ENCODE measurements at places on chromosomes 7 and 10.
A peak's percentile ranks its signal among the peaks of the same experiment; 100 is the strongest.

- DNase-seq: no peak
Measured at GRCh38 chr10:118689070-118689858, 65.5 kb downstream of the CACUL1 start.

- DNase-seq: peak; percentile 56
Measured at GRCh38 chr10:121597504-121598262, 561 bp downstream of the FGFR2 start.

DNA sequence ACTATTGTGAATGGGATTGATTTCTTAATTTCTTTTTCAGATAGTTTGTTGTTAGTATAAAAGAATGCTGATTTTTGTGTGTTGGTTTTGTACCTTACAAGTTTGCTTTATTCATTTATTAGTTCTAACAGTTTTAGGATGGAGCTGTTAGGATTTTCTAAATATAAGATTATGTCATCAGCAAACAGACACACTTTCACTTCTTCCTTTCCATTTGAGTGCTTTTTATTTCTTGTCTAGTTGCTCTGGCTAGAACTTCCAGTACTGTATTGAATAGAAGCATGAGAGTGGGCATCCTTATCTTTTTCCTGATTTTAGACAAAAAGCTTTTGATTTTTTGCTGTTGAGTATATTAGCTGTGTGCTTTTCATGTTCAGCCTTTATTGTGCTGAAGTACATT, 81.5 kb downstream of the DNAH11 start:
- no peak for DNase-seq

DNA sequence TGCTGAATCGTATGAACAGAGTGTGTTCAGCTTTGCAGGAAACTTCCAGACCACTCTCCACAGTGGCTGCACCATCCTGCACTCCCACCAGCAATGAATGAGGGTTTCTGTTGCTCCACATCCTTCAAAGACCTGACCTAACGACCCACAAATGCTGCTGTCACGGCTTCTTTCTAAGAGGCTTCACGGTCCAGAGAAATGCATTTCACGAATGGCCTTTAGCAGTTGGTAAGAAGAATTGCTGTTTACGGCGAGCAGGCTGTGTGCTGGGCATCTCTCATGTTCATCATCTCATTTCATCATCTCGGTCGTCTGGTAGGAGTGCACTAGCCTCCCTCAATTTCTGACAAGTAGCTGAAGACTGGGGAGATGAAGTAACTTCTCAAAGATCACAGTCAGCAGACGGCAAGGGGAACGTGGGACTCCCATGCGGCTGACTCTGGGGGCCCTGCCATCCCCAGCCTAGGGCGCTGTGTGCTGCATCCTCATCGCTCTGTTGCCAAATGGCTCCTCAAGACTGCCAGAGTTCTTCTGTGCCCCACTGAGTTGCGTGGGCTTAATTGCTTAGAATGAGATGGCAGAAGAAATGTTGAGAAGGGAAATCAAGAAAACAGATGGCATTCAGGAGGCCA, 72.9 kb downstream of the ADARB2 start:
- no peak for DNase-seq

GRCh38 chr10:96448558-96448957, 65.2 kb downstream of the TLL2 start:
- DNase-seq: no peak

DNA sequence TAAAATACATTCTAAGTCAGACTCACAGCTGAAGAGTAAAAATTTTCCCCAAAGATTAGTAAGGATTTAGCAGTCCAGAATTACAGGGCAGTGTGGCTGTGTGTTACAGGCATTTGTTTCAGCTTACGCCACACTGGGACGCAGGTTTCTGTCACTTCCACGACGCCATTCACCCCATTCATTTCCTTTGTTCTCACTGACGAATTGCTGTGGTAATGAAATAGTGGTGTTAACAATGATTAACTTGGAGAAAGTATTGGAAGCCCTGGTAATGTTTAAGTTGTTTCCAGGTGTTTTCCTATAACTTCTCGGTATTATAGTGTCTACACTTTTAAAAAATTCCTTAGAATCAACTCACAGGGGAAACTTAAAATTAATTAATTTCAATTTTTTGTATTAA, 370.9 kb downstream of the SH2D4B start:
- DNase-seq: no peak

GRCh38 chr7:102396710-102397019, 502 bp downstream of the PRKRIP1 start:
- no peak for DNase-seq

DNA sequence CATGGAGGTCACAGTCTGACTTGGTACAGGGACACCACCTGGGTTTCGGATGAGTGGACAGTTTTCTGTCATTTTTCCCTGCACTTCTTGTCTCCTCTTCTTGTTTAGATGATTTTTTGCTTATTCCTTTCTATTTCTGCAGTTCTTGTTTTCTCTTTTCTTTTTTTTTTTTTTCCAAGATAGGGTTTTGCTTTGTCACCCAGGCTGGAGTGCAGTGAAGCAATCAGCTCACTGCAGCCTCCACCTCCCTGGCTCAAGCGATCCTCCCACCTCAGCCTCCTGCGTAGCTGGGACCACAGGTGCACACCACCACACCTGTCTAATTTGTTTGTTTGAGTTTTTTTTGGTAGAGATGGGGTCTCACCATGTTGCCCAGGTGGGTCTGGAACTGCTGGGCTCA, 49.7 kb upstream of the RASGEF1A start:
- DNase-seq: no peak

DNA sequence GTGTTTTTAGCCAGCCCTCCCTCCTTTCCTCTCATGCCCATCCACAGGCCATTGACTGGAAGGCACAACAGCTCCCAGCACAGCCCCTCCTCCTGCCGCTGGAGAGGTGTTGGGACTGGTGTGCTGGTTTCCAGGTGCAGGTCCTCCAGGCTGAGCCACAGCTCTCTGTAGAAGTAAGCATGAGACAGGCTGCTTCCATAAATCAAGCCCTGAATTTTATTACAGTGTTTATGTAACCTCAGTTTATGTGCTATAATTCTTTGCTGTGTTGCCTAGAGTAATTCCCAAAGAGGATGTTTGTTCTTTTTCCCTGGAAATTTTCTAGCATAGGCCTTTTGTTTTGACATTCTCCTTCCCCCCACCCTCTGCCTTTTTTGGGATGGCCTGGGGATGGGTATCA, 445.8 kb downstream of the AUTS2 start:
- DNase-seq: peak; percentile 49

- DNase-seq: no peak
Measured at GRCh38 chr10:116909307-116909706, 60.0 kb downstream of the ENO4 start.

DNA sequence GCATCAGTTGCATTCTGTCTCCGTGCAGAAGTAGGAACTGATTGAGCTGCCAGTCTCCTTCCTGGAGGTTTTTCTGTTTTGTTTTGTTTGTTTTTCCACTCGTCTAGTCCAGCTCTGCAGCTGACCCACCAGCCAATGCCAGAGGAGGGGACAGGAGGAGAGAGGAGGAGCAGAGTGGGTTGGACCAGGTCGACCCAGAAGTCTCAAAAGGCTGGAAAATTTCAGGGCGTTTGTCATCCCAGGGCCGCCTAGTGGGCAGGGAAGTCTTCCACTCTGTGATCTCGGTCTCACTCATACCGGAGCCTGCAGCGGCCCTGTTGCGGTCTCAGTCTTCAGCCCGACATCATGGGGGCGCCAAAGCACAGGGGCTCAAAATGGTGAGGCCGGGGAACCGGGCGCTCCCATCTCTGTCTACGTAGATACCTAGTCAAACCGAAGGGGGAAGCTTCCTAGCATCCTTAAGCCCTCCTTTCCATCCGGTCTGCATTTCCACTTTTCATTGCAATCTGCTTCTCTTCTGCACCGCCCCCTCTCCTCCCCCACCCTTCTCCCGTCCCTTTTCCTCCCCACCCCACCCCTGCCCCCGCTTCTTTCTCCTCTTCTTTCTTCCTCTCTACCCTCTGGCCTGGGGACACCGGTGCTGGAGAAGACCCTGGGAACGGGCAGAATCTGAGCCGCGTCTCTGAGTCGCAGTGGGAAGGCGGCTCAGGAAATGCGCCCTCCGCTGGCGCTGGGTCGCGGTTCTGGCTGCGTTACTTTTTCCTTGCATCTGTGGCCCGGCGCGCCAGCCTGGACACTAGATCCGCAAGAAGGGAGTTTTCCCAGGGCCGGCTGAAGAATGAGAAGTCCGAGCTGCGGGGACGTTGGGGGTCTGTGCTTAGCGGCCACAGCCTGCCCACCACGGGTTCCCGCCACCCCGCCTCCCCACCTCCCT, 16.2 kb upstream of the PAX2 start:
- no peak for DNase-seq

DNA sequence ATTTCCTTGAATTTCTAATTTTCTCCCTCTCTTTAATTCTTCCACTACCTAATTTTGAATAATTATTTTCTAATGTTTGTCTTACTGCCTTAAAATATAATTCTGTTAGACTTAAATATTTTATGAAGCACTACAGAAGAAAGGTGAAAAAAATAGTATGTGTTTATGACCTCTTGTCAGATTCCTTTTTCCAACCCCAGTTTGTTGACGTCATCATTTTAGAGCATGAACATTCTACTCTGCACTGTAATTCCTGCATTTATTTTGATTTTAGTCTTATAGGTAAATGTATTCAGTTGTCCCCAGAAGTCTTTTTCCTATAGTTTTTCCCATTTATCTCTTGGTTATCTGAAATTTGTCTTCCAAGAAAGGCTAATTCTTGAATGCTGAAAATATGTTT, 468.1 kb downstream of the SORCS3 start:
- no peak for DNase-seq

- DNase-seq: no peak
Measured at GRCh38 chr7:91212582-91212981, 51.7 kb upstream of the FZD1 start.

DNA sequence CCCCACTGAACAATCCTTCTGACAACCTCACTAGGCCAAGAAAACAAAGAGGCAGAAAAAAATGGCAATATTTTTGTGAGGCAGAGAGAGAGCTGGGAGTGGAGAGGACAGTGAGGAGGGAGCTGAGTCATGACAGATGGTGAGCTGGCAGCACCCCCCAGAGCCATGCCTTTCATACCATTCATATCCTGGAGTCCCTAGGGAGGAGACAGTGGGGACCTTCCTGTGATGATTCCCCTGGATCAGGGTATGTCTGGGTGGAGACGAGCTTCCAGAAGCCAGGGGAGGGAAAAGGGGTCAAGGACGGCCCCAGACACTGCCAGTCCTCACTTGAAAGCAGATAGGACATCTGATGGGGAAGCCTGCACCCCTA, 160.5 kb downstream of the ADAM12 start:
- DNase-seq: no peak

- no peak for DNase-seq
Measured at GRCh38 chr7:87223666-87224065, 4.1 kb upstream of the TMEM243 start.

- peak; percentile 6 for DNase-seq
Measured at GRCh38 chr10:90977855-90978486, 57.1 kb upstream of the ANKRD1 start.

- DNase-seq: no peak
Measured at GRCh38 chr7:29330136-29330535, 135.6 kb downstream of the CHN2 start.

- no peak for DNase-seq
Measured at GRCh38 chr7:22435105-22435504, 64.9 kb downstream of the STEAP1B start.
